ENCODE measurements at places on chromosomes 2 and 18.

GRCh38 chr2:237184192-237184918, 98.7 kb downstream of the COPS8 start:
- no peak for DNase-seq

- DNase-seq, result no peak
These were observed 30.7 kb upstream of the CD302 start for GRCh38 chr2:159828738-159829137.

DNA sequence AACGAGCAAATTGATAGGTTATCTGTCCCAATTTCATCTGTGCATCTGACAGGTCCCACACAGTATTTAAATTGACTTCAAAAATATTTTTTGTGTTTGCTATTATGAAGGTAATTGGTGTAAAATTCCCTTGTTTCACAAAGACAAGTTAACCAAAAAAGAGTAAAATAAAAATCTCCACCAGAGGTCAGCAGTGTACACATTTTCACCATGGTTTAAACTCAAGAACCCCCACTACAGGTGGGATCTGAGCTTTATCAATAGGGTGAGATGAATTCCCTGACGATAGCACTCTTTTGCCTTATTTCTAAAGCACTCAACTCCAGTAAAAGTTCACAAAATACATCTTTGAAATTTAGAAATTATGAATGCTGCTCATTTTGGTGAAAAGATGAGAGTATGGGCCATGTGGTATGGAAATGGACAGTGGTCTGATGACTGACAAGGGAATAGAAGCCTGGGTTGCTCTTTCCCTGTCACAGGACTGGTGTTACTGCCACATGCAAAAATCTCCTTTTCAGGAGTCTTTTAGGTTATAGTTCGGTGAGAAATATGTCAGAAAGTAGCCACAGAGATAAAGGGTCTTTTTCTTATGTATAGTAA, 68.0 kb downstream of the SERPINB8 start:
- peak; percentile 38 for DNase-seq

DNA sequence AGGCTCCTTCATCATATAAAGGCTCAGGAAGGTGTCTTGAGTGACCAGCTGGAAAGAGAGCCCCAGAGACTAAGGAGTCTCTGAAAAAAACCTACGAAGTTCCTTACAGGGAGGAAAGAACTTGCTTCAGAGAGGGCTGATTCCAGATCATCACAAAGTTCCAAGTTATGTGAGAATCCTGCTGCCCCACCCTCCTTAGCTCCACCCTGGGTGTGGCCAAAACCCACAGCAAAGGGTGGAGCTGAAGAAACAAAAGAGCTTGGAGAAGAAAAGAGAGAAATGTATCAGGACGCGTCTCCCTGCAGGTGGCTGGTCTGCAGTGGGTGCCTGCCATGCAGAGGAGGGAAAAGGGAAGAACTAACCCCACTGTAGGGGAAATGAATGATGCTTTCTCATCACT, 32.8 kb upstream of the ZNF396 start:
- no peak for DNase-seq

GRCh38 chr2:171389325-171389724, 44.5 kb downstream of the METTL8 start:
- no peak for DNase-seq

- no peak for DNase-seq
These were observed 42.9 kb downstream of the FECH start for GRCh38 chr18:57543560-57543959.

DNA sequence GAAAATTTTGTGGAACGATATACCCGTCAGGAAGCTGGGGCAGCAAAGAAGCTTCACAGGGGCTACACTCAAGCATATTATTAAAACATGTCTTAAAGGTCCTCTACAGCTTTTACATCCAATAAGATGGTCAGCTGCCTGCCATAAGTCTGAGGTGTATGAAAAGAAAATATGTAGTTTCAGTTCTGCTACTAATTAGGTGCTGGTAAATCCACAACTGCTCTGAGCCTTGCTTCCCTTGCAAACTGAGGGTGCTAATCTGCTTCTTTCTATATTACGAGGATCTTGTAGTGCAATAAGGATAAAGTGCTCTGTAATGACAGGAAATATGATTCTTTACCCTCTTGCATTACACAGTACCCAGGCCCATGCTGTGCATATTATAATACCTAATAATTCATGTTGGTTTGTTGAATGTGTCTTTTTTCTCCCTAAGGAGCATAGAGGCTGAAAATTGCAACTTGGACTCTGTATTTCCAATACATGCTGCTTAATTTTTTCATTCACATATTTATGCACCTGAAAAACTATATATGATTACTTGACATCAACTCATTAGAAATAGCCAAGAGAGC, 14.5 kb upstream of the SLC8A1 start:
- no peak for DNase-seq

DNA sequence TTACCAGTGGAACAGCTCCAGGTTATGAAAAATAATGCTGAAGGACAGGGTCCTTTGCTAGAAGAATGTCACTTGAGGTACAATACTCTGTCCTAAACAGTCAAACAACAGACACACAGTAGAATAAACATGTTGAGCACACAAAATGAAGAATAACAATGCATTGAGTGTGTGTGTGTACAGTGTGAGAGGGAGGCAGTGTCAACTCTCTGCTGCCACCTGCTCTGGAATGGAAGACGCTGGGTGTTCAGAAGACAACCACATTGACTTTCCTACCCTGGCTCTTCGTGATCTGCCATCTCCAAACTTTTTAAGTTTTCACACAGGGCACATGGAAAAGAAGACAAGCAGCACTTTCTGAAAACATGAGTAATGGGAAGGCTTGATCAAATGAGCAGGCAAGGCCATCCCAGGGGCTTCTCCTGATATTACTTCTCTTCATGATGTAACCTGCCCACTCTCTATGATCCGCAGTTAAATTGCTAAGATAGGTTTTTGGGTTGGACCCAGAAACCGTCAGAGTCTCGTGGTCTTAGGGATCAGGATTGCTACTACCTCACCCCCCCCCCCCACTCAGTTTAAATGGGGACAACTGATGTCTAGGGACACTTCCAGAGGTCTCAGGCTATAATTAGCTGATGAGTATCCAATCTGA, 533.2 kb upstream of the TNP1 start:
- no peak for DNase-seq

GRCh38 chr18:2102022-2102421, 469.3 kb downstream of the METTL4 start:
- DNase-seq, result no peak

GRCh38 chr2:152480821-152481399, 145.9 kb downstream of the FMNL2 start:
- no peak for DNase-seq

GRCh38 chr18:79343567-79344207, 52.0 kb upstream of the NFATC1 start:
- DNase-seq, result no peak

GRCh38 chr2:218815244-218815637, 16.4 kb downstream of the PRKAG3 start:
- DNase-seq, result no peak

DNA sequence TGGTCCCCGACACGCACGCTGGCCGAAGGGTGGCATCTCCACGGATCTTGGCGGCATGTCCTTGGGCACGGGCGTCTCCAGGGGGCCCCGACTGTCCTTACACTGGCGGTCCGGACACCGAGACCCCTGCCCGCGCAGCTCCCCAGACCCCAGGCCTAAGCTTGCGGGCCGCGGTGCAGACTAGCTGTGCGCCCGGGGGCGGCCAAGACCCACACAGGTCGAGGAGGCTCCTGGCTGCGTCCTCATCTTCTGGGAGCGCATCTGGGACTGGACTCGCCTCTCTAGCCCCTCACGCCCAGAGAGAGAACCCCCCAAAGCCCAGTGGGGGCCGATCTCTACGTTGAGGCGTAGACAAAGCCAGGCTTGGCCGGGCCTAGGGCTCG, 475 bp upstream of the TWIST2 start:
- DNase-seq, result no peak

DNA sequence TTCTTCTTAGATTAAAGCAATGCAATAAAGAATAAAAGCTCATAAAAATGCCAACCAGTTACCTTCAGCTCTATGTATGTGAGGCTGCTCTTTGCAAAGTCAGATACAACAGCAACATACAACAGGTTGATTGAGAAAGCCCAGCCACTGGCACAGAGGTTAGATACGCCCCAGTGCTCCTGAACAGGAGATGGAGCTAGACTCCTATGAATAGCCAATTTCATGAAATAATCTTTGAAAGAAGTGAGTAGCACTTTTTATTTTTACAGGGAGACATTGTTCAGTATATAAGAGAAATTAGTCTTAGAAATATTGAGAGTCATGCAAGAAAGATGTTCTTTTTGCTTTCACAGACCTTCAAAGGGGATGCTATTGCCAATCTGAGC, 362.4 kb upstream of the MEX3C start:
- DNase-seq, result no peak

DNA sequence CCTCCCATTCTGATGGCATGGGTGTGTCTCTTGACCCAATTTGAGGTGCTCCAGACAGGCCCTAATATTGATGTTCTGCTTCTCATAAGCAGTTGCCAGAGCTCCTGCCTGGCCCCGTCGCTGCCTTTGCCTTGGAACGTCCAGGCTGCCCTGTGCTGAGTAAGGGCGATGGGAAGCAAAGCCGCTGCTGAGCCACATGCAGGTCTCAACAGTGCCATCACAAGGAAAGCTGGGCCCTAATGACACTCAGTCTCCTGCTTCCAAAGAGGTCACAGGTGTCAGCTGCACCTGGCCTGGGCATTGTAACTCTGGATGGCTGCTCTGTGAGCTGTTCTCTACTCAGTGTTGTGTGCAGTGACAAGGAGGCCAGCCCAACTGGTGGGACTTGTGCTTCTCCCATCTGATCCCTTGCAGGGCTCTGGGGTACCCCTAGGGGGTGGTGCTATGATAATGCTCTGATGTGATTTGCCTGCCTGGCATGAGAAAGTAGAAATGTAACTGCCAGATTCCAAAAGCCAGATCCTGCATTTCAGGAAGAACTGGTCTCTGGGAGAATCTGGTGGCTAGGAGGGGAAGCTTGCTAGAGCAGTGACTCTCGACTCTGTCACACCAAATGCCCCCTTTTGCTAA, 8.7 kb downstream of the TTC39C start:
- no peak for DNase-seq

DNA sequence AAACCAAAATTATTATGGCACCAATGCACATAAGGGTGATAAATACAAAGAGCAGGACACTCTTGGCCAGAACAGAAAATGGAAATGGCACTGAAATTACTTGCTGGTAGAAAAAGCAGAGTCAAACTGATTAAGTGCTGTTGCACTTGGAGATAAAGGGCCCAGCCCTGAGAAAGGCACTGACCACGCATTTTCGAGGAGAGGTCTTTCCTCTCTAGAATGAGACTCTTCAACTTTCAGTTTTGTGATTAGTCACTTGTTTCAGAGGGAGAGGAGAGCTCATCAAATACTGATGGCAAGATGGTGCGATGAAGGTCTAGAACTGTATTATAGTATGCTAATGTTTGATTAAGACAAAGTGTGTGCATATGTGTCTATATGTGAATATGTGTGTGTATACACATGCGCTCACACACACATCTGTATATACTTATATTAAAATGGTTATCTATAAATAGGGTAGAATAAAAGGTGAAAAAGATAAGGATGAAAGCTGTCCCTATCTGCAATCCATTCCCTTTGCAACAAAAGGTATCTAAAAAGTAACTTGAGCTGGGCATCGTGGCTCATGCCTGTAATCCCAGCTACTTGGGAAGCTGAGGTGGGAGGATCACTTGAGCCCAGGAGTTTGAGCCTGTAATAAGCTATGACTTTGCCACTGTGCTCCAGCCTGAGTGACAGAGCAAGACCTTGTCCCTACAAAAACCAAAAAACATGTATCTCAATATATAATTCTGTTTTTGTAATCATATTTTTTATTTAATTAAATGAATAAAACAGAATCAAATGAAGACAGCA, 48.8 kb upstream of the ZDBF2 start:
- no peak for DNase-seq

GRCh38 chr2:158904627-158905177, 63.7 kb upstream of the TANC1 start:
- no peak for DNase-seq

DNA sequence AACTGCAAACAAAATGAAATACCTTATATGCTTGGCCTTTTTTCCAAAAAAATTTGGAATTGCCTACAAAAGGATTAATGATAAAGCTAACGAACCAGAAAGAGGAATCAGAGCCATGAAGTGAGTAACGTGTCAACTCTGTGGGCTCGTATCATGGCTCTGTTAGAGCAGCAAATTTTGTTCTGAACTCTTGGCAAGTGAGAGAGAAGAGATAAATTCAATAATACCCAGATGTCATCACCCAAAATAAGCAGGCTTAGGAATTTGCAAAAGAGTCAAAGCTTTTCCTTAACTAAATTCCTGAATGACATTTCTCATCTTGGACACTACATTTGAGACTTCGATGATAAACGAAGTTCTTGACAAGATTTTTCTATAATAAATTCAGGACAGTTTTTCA, 4.4 kb downstream of the TXNDC2 start:
- DNase-seq, result no peak

DNA sequence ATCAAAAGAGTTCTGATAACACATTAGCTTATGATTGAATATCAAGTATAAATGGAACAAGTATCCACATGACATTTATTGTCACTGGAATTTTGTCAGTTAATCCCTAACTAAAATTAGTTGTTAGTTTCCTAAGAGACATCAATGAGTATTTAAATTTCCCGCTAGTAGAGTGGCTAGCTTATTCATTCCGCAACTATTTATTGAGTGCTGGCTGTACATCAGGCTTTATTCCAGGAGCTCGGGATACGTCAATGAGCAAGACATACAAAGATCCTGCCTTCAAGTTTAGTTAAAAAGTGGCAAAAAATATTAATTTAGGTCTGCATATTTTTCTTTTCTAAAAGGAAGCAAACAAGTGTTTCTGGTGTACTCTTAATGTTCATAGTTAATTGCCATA, 59.3 kb downstream of the PRKRA start:
- no peak for DNase-seq

DNA sequence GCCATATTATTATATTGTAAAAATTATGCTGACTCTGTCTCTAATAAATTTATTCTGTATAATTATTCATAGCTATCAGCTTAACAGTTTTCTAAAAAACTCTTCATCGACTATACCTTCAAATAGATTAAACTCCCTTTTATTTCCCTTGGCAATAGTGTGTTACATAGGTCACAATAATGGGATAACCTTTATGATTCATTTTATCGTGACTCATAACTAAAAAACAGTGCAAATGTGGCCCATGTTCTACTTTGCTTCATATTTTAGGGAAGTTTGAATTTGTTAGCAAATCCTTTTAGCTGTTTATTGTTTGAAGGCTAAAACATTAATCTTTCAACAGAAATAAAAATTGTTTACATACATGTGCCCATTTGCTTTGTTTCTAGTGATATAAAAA, 783.2 kb upstream of the CDH2 start:
- DNase-seq, result no peak

- no peak for DNase-seq
These were observed 844 bp upstream of the CPS1 start for GRCh38 chr2:210555555-210555954.

DNA sequence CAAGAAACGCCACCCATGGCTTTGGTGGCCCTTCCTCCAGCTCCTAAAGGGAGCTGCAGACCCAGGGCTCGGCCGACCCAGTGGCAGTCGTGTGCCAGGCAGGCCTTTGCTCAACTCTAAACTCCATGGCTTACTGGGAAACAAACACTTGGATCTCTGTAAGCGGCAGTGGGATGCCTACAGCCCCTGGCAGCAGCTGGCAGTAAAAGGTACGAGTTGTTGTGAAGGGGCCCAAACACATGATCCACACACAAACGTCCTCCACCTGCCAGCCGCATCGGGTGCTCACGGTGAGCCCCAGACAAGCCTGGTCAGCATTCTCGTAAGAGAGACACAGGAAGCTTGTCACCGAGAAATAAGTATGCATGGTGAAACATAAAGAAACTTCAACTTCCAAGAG, 214.9 kb downstream of the MGAT5 start:
- no peak for DNase-seq

- DNase-seq, result no peak
These were observed 128.8 kb upstream of the MSH6 start for GRCh38 chr2:47653902-47654789.

Measured in naive B cell (primary cell).